Stimulated activated CD8-positive, alpha-beta memory T cell treated with anti-CD3 and anti-CD28 coated beads, Interleukin-7, amount 100 ng/mL, for 1 hour (primary cell): ENCODE measurements at places on chromosomes 3 and 15.

GRCh38 chr3:97901313-97902248 is 70.7 kb downstream of the RIOX2 start:
- DNase-seq: no peak

GRCh38 chr15:67747921-67748320 is 77.4 kb upstream of the SKOR1 start:
- DNase-seq: no peak

DNA sequence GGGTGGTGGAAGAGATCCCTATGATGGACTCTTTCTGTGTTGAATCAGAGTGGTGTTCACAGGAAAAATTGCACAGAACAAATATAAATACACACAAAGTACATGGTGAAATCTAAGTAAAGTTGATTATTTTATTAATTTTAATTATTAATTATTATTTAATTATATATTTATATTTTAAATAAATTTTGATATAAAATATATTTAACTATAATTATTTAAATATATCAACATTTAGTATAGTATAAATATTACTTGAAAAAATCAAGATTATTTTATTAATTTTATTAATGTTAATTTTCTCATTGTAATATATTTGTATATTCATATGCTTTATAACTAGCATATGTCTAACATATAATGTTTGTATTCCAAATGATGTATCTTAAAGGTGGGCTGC is 11.3 kb upstream of the ATP10A start:
- no peak for DNase-seq

GRCh38 chr3:39433642-39434041 is 27.1 kb downstream of the RPSA start:
- DNase-seq: no peak

DNA sequence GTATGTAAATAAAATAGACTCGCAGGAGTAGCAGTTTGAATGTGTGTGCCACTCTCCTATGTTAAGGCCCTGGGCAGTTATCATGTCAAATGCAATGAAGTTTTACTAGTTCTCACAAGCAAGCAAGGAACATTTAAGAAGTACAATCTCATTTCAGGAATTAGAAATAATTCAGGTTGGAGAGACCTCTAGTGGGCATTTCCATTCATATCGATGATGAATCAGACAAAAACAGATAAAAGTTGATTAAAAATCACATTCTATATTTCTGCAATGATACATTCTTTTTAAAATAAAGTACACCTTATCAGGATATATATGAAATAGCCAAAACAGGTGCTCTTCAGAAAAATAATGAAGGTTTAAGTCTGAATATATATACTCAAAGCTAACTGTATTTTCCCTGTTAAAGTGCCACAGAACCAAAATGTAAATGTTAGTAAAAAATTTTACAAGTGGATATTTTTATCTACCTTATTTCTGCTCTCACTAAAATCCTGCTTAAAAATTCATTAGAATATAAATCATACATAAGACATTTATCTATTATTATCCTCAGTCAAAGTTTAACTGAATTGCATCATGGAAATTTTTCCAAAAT is 492.4 kb upstream of the FRG2C start:
- no peak for DNase-seq

- no peak for DNase-seq
Observed at GRCh38 chr3:115857518-115858136, 234.3 kb downstream of the GAP43 start.
